IMR-90 (cell line): ENCODE measurements at places on chromosomes 11 and 22. TPM values are rescaled to one million over a fixed set of nuclear protein-coding genes. Genes with fewer than 3 reads are reported as not detected.

NXPE4 gene
- not detected in 2 replicates for total RNA-seq

DYNC2H1 gene
- 21.0 and 25.3 TPM in 2 replicates for total RNA-seq

CCDC188 gene
- not detected in 2 replicates for total RNA-seq

OR4D5 gene
- total RNA-seq: not detected in 2 replicates

TRPM5 gene
- not detected in 2 replicates for total RNA-seq

WNT11 gene
- not detected in 2 replicates for total RNA-seq

FAM83F gene
- not detected in 2 replicates for total RNA-seq

BDNF gene
- 152 and 174 TPM in 2 replicates for total RNA-seq

GRCh38 chr11:11586465-11586864, 35.3 kb downstream of the GALNT18 start:
- no peak overlapping the region for H3K4me3 ChIP-seq
- H3K27me3 ChIP-seq: peaks cover 2% of the 10 kb centered on the region; the same call in 1 of the 2 replicates

DNA sequence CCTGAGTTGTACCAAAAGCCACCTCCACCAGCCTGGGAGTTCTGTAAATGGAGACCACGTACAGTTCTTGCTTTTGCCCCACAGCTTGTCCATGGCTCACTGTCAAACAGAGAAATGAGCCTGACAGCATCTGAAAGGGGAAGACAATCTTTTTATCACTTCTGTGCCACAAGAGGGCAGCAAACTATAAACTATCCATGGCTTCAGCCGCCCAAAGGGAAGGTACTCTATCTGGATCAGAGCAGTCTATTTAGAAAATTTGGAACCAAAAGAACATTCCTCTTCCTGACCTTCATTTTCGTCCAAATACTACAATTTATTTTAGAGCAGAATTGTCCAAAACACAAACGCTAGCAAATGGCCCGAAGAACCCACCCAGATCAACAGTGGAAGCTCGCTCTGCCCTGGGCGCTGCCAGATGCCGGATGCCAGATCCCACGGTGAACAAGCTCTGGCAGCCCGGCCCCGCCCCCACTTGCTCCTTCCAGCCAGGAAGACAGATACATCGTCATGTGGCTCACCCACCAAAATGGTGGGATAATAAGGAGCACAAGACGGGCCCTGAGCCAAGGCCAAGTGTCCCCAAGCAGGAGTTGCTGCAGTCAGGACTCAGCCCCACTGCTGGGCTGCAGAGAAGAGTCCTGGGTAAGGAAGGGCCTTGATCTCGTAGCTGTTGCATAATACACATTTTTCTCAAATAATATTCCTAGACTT, 23.9 kb upstream of the SCGB1A1 start:
- DNase-seq: peak; percentile 80
- H3K36me3 ChIP-seq: no peaks in the 10 kb centered on the region
- H3K27me3 ChIP-seq: peaks cover 2% of the 10 kb centered on the region; the same call in 1 of the 2 replicates
- H3K27ac ChIP-seq: peak overlapping the region; percentile 54

GRCh38 chr22:47816121-47816862, 1053.8 kb downstream of the TBC1D22A start:
- H3K27ac ChIP-seq: no peak overlapping the region
- H3K27me3 ChIP-seq: no peaks in the 10 kb centered on the region
- no peak for DNase-seq
- H3K4me3 ChIP-seq: no peak overlapping the region

DNA sequence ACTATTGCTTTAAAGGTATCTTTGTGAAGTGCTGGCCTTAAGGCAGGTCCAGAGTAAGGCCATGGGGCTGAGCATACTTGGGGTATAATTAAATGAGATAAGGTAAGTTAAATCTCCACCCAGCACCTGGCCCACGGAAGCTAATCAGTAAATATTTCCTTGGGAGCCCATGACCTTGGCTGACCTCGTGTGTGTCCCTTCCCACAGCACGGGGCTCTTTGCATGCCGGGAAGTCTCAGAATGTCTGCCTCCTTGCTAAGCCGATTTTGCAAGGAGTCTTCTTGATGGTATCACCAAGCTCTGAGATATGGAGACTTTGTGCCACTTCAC, 46.5 kb downstream of the ADM start:
- no peaks in the 10 kb centered on the region for H3K36me3 ChIP-seq
- peak overlapping the region; percentile 74 for H3K27ac ChIP-seq
- H3K27me3 ChIP-seq: no peaks in the 10 kb centered on the region
- H3K4me1 ChIP-seq: peaks cover 23% of the 10 kb centered on the region
- no peak overlapping the region for H3K4me3 ChIP-seq
- no peak for DNase-seq

DNA sequence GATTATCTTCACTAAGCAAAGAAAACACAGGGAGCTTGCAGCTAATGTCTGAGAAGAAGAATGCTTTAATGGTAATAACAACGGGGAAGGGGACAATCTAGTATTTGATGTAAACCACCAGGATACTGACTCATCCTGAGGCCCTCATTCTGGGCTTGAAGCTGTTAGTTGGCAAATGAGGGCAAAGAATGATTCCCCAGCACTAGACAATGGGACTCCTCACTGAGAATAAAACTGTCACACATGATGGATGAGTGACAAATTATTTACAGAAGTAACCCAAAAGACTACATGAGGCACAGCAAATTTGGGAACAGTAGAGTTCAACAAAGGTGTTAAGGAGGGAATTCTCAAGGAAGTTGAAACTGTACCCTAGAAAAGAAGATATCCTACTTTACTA, 76.3 kb downstream of the FAM168A start:
- H3K4me3 ChIP-seq: no peak overlapping the region
- peak; percentile 54 for DNase-seq
- H3K4me1 ChIP-seq: peaks cover 10% of the 10 kb centered on the region
- H3K27ac ChIP-seq: no peak overlapping the region
- no peaks in the 10 kb centered on the region for H3K36me3 ChIP-seq

GRCh38 chr11:34823197-34823596, 93.0 kb downstream of the APIP start:
- H3K36me3 ChIP-seq: no peaks in the 10 kb centered on the region
- no peak overlapping the region for H3K4me3 ChIP-seq
- no peaks in the 10 kb centered on the region for H3K4me1 ChIP-seq
- no peak for DNase-seq
- no peak overlapping the region for H3K27ac ChIP-seq

GRCh38 chr11:10898003-10898762, 40.3 kb upstream of the ZBED5 start:
- no peak for DNase-seq
- H3K4me1 ChIP-seq: peaks cover 37% of the 10 kb centered on the region
- no peaks in the 10 kb centered on the region for H3K36me3 ChIP-seq
- no peaks in the 10 kb centered on the region for H3K27me3 ChIP-seq
- no peak overlapping the region for H3K4me3 ChIP-seq
